ENCODE measurements at places on chromosomes 7 and 10.

DNA sequence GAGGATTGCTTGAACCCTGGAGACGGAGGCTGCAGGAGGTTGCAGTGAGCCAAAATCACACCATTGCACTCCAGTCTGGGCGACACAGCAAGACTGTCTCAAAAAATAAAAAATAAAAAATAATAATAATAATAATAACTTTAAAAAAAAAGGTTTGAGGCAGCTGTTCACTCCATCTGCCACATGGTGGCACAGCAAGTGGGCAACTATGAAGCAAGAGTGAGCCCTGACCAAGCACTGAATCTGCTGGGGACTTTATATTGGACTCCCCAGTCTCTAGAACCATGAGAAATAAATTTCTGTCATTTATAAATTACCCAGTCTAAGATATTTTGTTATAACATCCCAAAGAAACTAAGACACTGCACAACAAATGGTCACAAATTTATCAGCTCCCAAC, 14.6 kb upstream of the BRI3 start:
- no peak for DNase-seq

DNA sequence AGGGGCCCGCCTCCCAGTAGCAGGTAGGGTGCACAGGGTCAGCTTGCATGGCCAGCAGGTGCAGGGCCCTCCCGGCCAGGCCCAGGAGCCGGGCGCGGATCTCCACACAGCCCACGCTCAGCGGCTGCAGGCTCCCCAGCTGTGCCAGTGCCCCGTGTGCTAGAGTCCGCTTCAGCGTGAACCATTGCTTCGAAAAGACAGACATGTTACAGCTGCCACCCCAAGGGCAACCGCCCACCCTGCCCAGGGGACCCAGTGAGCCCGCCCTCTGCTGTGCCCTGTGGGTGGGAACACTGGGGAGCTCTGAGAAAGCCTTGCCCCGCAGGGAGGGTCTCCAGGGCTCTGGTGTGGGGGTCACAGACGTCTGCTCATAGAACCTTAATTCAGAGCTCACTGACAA, 64.3 kb upstream of the NKX6-2 start:
- DNase-seq = no peak

- DNase-seq = no peak
Measured at GRCh38 chr7:96059075-96059474, 262.8 kb downstream of the SLC25A13 start.

GRCh38 chr7:139109188-139109982, at the start of gene ZC3HAV1:
ZC3HAV1 (minus strand) TSS chr7:139109720; CDS start chr7:139109331, 389 bp downstream.
- no peak for DNase-seq

- DNase-seq = no peak
Measured at GRCh38 chr10:14608381-14609001, 166.2 kb downstream of the FAM107B start.

GRCh38 chr7:552868-553635, 33.4 kb upstream of the PDGFA start:
- no peak for DNase-seq

DNA sequence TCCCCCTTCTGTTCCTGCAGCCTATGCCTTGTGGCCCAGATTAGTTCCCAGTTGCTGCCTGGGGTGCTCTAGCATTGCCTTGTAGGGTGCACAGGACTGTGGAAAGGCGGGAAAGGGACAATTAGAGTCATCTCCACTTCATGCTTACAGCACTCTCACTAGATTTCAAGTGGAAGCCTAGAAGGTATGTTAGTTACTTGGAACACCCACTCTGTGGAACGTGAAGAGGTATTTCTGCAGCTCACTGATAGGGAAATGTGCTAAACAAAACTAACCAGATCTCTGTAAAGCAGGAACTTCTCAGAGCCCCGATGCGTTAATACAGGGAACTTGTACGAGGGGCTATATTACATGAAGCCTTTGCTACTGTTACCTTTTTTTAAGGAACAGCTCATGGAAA, 19.4 kb downstream of the STMP1 start:
- no peak for DNase-seq

Measured in iPS DF 6.9 (cell line).